CD4-positive, alpha-beta memory T cell (primary cell): ENCODE measurements at places on chromosomes 13 and 19.

DNA sequence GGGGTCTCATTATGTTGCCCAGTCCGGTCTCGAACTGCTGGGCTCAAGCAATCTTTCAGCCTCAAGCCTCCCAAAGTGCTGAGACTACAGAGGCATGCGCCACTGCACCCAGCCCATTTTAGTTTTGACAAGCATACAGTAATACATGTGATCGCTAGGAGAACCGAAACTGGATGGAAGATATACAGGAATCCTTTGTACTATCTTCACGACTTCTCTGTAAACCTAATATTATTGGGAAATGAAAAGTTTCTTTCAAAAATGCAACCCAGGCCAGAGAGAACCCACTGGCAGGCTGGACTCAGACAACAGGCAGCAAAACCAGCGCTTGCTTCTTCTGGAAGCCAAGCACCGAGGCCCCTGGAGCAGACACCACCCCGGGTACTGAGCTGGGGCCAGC lies 9.4 kb downstream of the C19orf12 start:
- DNase-seq = no peak

DNA sequence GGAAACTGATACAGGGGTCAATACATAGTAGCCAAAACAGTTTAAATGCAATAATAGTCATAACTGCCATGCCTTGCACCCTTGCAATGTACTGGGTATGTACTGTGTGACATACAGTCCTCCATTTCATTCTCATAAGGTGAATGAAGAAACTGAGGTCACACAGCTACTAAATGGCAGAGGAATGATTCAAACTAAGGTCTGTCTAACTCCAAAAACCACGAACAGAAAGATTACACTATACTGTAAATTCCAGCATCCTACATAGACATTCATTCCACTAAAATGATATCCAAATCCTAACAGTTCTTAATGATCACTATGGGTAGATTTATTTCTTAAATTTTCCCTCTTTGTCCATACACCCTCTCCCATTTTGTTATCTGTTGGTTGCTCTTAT lies 238.1 kb upstream of the SERP2 start:
- DNase-seq = no peak

GRCh38 chr13:95100525-95101433 lies 200.5 kb downstream of the ABCC4 start:
- DNase-seq = no peak

GRCh38 chr19:36125557-36125956 lies 10.3 kb downstream of the TBCB start:
- DNase-seq = no peak

- peak; percentile 13 for DNase-seq
These were observed at the start of gene ARL11 for GRCh38 chr13:49627831-49628652. Gene ARL11, plus strand, starts transcription at chr13:49628507. Its CDS starts 1,941 bp downstream, at chr13:49630448.

GRCh38 chr13:72651144-72651543 lies 76.3 kb downstream of the MZT1 start:
- no peak for DNase-seq

- no peak for DNase-seq
These were observed 61.9 kb downstream of the KDM4B start for GRCh38 chr19:5030822-5031221.
